ENCODE measurements at places on chromosomes 4 and X.

DNA sequence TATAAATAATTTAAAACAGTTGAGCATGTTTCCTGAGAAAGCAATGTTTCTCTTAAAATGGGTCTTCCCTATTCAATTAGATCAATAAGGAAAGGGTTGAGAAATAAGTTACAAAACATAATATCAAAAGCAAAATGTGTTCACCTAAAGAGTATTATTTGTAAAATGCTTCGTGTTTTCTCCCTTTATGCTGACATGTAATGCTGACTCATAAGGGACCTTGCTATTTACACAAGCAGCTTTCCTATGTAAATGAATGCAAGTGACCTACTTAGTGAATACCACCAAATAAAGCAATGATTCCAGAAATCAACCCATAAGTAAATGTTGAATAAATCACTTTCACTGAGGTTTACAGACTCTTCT is 91.5 kb downstream of the ELOVL6 start:
- DNase-seq: no peak

GRCh38 chr4:22514481-22514880 is 1.4 kb downstream of the ADGRA3 start:
- no peak for DNase-seq

DNA sequence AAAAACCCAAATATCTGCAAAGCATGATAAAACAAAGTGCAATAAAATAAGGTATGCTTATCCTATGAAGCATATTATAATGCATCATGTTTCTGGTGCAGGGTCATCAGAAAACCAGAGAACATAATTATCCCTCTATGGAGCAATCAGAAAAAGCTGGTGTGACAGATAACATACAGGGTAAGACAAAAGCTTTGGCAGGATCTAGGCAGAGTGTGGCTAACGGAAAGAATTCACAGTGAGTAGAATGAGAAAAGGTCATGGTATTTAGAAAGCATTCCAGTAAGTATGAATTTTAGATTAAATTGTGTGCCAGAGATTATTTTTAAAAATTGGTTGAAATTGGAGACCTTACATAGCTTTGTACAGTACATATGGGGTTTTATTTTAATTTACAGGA is 29.0 kb upstream of the UGT2B4 start:
- DNase-seq: no peak

GRCh38 chr4:129455482-129455881 is 359.5 kb downstream of the C4orf33 start:
- DNase-seq: peak; percentile 70

DNA sequence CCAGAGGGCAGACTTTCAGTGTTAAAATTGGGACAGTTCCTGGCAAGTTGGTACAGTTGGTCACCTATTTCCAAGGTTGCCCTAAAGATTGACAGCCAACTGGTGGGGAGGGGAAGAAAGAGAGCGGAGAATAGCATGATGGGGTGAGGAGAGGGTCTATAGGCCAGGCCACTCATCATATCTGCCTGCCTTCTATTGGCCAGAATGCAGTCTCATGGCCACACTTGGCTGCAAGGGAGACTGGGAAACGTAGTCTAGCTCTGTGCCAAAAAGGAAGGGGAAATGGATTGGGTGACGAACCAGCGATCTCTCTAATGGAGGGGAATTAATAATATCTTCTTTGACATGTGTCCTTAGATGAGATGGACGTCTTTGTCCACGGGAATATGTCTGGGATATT is 197.4 kb upstream of the ATP6AP2 start:
- no peak for DNase-seq

GRCh38 chr4:151922811-151923210 is 162.0 kb upstream of the GATB start:
- no peak for DNase-seq

- DNase-seq: no peak
These were observed 10.8 kb downstream of the ALB start for GRCh38 chr4:73414936-73415271.

DNA sequence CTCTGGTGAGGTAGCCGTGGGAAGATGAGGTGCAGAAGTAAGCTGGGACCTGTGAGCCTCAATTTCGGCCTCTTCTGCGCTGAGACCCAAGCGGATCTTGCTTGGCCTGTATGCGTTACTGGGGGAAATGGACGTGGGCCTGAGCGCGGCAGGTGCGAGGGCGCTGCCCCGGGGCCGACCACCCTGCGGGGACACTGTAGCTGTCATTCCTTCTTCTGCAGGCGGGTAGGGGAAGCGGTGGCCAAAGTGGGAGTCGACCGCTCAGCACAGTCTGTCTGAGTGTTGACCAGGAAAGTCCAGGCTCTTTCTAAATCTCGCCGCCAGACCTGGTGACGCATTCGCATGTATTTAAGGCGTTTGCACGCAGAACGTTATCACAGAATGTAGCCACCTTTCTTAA is 3.3 kb upstream of the LRAT start:
- DNase-seq: no peak

- DNase-seq: no peak
These were observed 114.0 kb downstream of the RBM47 start for GRCh38 chr4:40515398-40516293.

DNA sequence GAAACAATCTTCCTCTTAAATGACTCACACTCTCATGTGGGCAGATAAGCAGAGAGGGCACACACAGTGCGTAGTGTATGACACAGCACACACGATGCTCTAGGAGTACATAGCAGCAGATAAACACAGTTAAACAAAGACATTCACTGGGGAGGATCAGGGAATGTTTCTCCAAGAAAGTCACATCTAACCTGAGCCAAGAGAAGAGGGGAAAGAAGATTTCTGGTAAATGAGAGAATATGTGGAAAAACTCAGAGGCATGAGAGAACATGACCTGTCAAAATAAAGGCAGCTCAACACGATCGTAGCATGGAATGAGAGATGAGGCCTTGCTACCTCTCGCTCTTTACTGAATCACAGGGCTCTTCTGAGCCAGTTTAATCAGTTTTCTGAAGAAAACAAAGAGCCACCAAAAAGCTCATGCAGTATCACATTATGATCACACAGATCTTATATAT is 251.0 kb downstream of the ANK2 start:
- peak; percentile 37 for DNase-seq

DNA sequence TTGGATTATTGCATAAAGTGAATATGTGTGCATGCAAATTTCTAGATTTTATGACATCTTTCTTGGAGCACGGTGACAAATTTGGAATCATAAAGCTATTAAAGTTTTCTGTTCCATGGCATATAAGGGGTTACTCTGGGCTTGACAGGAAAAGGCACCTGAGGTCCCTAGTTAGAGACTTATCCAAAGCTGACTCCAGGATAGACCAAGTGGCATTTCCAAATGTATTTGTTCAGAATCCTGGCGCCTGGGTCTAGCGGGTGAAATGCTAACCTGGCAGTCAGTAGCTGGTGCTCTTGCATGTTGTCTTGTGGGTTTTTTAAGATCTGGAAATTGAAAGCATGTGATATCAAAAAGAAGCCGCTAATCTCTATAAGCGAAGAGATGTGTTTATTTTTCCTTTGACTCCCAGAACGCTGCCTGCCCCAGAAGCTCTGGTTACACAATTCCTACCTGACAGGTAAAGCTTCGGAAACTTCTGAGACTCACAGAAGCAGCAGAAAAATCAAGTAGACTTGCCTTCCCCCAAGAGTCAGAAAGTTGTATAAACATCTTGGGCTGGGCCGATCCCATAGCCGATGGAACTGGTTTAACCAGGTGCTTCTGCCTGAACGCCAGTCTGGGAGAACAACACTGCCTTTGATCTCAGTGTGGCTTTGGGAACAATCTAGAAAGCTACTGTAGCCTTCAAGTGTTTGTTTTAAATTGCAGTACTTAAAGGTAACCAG is 12.9 kb upstream of the ZCCHC4 start:
- DNase-seq: no peak

DNA sequence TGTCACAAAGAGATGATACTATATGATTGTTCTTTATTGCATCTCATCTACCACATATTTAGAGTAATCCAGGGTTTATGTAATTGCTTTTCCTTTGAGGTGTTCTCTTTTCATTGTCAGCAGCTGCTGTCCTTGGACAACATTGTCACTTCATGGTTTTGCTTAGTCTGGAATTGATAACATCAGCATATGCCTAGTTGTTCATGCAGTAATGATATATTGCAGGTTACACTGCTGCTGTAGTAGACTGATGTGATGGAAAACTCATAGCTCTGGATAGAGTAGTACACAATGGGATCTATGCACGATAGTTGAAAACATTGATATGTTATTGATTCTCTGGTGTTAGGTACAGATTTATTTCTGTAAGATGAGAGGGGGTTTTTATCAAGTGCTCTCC is 13.7 kb downstream of the NEIL3 start:
- no peak for DNase-seq

GRCh38 chr4:56840559-56840958 is 19.1 kb upstream of the SPINK2 start:
- DNase-seq: no peak

- DNase-seq: no peak
These were observed 75.2 kb upstream of the PLAC8 start for GRCh38 chr4:83189631-83190136.

- no peak for DNase-seq
These were observed 643 bp downstream of the SRP72 start for GRCh38 chr4:56468097-56468422.

DNA sequence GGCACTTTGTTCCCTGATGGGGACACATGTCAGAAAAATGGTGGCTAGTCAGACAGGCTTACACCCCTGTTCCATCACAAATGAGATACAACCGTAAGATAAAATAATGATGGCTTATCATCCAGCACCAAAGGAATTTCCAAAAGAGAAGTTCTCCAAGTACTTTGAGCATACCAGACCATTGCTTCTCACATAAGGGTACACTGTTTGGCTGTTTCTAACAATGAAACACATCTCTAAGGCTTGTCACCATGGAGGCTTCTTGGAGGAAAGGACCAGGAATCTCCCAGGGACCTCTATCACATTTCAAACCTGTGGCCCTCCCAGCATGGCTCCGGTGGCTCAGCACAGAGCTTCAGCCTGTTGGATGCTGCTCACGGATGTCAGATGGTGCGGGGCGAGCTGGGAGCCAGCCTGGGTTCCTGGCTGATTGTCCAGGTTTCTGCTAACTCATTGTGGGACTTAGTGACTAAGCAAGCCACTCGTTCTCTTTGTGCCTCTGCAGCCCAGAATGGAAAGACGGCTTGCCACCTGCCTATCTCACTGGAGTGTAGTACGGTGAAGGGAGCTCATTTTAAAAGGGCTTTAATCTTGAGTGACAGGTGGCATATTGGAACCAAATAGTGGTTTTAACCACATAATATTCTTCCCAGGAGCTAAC is 54.5 kb downstream of the FHDC1 start:
- DNase-seq: no peak

- peak; percentile 20 for DNase-seq
These were observed 33.1 kb downstream of the OSTC start for GRCh38 chr4:108683479-108683878.

DNA sequence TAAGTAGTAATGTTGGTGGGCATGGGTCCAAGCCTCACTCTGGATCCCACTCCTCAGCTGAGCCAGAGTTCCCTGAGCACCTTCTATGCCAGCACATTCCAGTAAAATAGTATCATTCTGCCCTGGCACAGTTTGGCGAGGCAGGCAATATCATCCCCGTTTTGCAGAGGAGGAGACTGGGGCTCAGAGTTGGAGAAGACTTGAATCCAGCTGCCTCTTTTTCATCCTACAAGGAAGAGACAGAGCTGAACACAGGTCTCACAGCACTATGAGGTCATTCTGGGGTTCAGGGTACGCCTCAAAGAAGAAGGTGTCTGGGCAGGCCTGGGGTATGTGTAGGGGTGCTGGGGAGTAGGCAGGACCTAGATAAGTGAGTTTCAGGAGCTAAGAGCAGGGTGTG is 103.9 kb upstream of the STX18 start:
- DNase-seq: no peak

DNA sequence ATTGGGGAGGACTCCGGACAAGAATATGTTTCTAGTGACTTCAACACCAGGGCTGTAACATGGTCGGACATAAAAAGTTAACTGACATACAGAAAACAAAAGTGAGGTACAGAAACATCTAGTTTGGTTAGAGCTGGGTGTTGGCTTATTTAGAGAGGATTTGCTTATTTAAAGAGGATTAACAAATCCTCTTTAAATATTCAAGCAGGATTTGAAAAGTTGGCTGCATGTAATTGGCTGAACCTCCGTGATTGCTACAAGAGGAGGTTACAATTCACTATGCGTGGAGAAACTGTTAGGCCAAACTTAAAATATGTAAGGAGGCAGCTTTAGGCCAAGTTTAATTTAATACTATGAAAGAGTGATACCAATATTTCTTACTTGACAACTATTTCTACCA is 2707.4 kb downstream of the ARAP2 start:
- no peak for DNase-seq

GRCh38 chrX:45202171-45202570 is 1.5 kb upstream of the DIPK2B start:
- no peak for DNase-seq

GRCh38 chr4:140151699-140152012 is 2.3 kb downstream of the MAML3 start:
- DNase-seq: no peak

GRCh38 chr4:183321079-183321478 is 1.0 kb upstream of the CLDN22 start:
- DNase-seq: no peak

GRCh38 chr4:89837385-89837992 is 528 bp upstream of the SNCA start:
- DNase-seq: no peak

GRCh38 chr4:172521248-172521647 is 647.4 kb upstream of the GALNT7 start:
- no peak for DNase-seq

DNA sequence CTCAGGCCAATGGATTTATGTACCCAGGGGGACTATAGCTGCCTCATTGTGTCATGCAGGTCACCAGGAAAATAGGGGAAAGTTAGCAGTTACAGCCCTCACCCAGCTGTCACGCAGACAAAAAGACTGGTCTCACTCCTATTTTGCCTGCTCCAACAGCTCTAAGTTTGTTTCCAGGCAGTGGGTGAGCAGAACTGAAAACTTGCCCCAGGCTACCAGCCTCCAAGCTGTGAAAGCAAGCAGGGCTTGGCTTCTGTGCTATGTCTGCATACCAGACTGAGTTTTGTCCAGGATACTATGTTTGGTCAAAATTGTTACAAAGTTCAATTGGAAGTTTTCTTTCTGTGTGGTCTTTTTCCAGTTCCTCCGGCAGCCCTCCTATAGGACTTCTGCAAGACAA is 628.4 kb downstream of the FAM133A start:
- no peak for DNase-seq

- DNase-seq: no peak
These were observed at the start of gene CLDN34 for GRCh38 chrX:9966775-9967408. Gene CLDN34, plus strand, starts transcription at chrX:9967358. Its CDS starts 0 bp downstream, at chrX:9967358.

DNA sequence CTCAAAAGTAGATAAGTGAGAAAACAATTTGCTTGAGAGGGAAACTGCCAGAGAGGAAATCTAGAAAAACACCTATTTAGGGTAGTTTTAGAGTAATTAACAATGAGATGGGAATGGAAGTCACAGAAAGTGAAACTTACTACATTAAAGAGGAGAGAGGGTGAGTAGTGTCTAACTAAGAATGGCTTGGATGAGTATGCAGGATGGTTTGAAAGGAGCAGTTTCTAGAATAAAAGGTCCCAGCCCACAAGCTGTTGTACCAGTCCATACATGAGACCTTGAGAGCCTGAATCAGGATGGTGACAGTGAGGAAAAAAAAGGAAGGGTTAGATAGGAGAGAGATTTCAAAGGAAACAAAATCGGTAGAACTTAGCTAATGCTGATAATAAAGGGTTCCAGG is 1.3 kb downstream of the GAR1 start:
- DNase-seq: no peak
